Foreskin melanocyte (primary cell): ENCODE measurements at places on chromosomes 6 and 20.
A peak's percentile ranks its signal among the peaks of the same experiment; 100 is the strongest.

DNA sequence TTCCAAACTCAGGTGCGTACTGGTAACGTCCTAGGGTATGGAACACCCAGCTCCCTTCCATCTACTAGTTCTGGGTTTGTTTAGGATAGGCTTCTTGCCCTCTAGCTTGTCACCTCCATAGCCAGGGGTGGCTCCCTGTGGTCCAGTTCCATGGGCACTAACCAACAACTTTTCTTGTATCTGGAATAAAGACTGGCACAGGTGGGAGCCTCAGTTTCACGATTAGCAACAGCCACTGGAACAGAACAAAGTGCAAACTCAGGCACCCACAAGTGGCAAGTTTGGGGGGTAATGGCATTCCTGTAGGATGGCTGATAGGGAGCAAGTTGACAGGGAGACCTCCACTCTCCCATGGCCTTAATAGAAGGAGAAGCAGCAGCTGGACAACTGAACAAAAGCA lies 5.6 kb upstream of the APMAP start:
- no peak for DNase-seq

- DNase-seq: no peak
These were observed 571.4 kb downstream of the EPHA7 start for GRCh38 chr6:92847988-92848387.

DNA sequence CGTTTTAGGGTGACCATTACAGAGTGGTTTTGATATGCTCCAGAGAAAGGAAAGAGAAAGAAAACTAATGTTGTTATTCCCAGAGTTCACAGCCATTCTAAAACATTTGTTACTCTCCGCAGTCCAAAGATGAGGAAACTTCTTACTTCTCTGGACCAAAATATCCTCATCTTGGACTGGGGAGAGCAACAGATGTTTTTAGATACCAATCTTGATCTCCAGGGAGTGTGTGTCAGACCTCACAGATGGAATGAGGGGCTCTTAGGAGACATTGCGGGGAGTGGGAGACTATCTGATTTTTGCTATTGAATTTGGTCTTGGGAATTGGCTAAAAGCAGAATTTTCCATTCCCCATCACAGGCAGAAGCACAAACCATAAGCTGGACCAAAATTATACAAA lies 110.8 kb downstream of the TNFAIP3 start:
- no peak for DNase-seq

DNA sequence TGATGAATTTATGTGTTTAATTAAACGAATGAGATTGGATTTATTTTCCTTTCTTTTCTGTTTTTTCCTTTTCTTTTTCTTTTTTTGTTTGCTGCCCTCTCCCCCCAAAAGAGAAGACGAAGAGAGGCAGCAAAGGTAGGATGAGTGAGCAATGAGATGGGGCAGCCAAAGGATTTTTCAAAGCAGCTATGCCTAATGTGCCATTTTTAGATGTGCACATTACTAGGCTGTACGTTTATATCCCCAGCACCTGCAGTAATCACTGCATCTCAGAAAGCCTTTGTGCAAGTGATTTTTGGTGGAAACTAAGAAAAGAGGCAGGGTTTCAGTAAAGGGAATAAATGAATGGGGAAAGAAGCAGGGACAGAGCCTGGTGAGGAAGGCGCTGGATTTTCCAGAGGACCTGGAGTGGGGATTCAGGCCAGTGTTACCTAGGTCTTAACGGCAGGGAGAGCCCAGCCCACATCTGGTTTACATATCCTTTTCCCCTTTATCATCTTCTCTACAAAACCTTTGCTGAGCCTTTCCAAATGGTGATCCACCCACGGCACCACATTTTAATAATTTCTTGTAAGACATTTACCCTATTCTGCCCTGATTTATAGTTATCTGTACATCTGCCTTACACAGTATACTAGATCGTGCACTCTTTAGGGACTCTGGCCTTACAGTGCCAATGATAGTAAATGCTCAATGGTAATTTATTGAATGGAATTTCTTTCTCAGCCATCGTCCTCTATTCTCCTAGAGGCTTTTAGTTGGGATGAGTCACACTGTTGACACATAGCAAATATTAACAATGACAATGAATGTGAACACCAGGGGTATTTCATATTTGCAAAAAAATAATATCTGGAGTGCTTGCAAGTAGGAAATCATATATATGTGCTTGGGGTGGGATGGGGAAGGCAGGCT lies 38.3 kb upstream of the ATXN1 start:
- peak; percentile 15 for DNase-seq

GRCh38 chr6:119720160-119720559 lies 370.6 kb upstream of the MAN1A1 start:
- DNase-seq: no peak

GRCh38 chr6:111824608-111825337 lies 48.5 kb downstream of the FYN start:
- DNase-seq: no peak

- no peak for DNase-seq
These were observed 3.2 kb downstream of the USP45 start for GRCh38 chr6:99512033-99512432.

DNA sequence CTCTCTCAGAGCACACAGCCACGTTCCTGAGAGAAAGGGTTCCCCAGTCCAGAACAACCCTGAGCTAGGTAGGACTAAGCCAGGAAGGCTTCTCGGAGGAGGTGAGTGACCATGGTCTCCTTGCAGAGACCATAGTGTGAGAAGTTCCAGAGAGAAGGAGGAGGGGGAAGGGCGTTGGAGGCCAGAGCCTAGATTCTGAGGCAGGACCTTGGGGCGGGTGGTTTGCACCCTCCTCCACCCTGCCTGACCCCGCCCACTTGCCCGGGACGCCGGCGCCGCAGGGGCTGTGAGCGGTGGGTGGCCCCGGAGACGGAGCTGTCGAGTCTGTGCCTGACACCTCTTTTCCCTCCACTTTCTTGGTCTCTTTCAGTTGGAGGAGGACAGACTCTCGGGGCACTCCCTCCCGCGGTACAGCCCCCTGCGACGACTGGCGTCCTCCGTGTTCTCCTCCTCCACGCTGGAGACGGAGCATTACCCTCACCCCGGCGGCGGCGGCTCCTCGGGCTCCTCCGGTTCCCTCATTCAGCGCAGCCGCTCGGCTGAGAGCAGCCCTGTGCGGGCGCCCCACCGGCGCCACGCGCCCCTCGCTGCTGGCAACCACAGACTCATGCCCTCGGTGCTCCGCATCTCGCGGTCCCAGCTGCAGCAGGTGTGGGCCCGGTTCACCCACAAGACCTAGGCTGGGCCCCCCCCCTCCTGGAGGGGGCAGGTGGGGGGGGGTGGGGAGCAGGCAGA lies 26.2 kb downstream of the TTBK1 start:
- no peak for DNase-seq

DNA sequence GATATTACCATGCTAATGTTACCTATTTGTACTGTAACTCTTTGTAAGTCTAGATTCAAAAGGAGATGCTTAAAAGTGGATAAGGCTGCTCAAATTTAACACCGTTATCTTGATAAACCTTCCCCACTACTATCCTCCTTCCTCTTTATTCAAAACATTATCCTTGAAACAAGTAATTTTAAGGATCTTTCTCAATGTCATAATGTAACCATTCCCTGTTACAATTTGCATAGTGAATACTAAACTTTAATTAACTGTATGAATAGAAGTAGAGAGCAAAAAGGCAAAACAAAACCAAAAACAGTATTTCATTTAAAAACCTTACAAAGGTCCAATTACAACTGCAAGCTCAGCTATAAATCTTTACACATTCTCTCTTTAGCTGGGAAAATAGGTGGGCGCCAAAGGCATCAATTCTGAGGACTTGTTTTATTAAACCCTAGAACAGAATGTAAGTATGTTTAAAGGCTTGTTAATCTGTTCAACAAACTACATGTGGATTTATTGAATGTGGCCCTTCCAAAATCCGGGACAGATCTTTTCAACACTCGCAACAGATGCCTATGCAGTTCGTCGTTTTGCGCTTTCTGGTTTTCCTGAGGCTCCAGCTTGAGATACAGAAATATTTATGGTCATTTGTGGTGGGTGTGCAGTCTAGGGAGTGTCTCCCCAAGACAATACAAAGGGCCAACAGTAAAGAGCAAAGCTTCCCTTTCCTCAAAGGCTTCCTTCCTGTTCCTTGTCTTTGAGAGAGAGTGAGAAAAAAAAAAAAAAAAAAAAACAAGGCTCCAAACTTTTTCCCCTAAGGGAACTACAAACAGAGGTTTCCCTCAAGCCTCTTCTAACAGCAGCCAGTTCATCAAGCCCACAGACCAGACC lies 15.1 kb downstream of the KIF13A start:
- DNase-seq: peak; percentile 49

DNA sequence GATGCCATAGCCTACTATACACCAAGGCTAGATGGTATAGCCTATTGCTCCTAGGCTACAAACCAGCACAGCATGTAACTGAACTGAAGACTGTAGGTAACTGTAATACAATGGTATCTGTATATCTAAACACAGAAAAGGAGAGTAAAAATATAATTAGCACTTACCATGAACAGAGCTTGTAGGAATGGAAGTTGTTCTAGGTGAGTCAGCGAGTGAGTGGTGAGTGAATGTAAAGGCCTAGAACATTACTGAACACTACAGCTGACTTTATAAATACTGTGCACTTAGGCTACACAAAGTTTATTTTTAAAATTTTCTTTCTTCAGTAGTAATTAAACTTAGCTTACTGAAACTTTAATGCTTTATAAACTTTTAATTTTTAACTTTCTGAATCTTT lies 129.5 kb downstream of the BTBD9 start:
- DNase-seq: no peak

DNA sequence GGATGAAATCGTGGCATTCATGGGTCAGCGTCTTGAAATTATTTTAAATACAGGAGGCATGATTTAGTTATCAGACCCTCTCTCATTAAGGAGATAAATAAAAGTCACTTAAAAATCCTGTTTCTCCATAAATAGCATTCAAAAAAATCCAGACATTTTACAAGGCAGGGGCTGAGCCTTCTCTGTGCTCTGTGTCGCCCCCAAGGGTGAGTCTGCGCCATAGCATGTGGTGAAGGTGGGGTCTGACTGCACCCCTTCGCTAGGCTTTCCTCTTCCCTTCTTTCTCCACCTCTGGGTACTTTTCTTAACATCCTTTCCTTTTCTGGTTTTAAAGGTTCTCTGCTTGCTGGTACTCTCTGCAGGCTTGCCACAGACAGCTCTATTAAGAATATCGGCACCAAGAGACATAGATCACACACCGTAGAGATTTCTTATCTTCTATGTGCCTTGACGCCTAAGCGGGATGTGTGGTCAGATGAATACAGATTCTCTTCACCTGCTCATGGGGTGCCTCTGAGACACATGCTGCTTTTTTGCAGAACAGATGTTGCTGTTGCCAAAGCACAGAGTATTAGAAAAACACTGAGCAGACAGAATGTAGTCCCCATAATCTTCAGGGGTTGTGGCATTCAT lies 20.1 kb upstream of the FAM209A start:
- DNase-seq: no peak

DNA sequence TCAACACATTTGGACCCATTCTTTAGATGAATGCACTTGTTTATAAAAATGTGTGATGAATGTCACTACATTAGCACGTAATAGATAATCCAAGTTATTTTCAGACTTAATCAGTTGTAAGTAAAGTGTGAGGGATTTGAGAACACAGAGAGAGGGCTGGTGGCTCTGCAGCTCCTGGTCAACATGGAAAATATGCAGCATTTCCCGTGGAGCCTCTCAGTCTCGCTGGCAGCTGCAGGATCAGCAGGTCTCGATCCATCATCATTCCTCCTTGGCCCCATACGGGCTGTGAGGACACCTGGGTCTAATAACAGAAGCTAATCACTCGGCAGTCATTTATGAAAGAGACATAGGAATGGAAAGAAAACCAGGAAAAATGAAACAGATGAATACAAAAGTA lies 390.2 kb downstream of the PRKN start:
- DNase-seq: no peak

DNA sequence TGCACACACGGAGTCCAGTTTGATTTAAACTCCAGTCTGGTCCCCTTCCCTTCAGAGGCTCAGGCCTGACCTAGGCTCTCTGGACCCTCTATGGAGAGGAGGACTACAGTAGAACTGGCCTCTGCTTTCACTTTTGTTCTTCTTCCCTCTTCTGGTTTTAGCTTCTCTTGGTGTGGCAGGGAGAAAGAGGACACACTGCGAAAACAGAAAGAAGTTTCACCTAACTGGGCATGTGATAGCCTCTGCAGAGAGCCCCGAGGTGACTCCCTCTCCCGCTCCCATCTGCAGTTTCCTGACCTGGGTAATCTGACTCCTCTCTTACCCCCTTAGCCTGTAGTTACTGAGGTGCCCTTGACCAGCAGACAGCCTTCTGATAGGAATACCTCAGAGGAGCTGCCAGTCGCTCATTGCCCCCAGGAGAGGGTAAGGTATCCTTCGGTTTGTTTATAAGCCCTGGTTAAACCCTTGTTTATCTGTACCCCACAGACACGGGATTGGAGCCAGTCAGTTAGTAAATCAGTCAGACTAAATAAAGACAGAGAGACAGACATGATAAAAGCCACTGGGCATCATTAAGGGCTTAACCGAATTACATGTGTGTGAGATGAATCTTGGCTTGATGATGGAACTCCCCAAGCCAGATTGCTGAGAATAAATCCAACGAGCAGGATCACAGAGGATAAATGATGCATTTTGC lies 12.0 kb upstream of the DTNBP1 start:
- no peak for DNase-seq

DNA sequence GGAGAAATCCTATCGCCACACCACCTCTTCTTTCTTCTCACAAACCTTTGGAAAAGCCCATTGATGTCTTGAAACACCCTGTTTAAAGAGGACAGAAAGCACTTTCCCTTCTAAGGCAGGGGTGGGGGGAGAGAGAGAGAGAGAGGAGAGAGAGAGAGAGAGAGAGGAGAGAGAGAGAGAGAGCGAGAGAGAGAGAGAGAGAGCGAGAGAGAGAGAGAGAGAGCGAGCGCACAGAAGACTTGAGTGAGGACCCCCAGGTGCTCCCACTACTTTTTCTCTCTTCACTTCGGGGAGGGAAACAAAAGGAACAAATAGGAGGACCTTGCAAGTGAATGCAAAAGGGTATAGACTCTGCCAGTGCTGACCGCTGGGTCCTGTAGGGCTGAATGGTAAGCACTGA lies 52.4 kb downstream of the TIAM2 start:
- DNase-seq: no peak

GRCh38 chr20:47272893-47273590 lies 83.5 kb downstream of the ZMYND8 start:
- peak; percentile 37 for DNase-seq

- no peak for DNase-seq
These were observed 15.2 kb downstream of the FOXP4 start for GRCh38 chr6:41561416-41561815.

GRCh38 chr20:63405102-63405730 lies 44.1 kb upstream of the CHRNA4 start:
- no peak for DNase-seq

DNA sequence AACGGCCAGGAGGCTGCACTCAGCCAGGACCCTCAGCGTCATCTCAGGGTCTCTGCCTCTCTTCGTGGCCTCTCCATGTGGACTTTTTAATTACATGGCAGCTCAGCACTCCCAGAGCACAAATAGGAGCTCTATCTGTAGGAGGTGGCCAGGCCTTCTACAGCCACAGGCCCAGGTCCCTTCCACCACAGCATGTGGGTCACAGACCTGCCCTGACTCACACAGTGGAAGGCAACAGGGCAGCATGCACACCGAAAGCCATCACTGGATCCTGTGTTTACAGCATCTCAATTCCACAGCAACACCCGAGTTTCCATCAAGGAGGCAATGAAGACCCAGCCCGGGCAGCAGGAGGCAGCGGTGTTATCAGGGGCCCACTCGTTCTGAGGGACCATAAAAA lies 65.8 kb upstream of the CD93 start:
- no peak for DNase-seq

GRCh38 chr20:35527122-35527769 lies 2.2 kb downstream of the C20orf173 start:
- DNase-seq: peak; percentile 71
